Inflammatory macrophage treated with lipopolysaccharide for 1 hour (primary cell): ENCODE measurements at places on chromosomes 12 and 14.

DNA sequence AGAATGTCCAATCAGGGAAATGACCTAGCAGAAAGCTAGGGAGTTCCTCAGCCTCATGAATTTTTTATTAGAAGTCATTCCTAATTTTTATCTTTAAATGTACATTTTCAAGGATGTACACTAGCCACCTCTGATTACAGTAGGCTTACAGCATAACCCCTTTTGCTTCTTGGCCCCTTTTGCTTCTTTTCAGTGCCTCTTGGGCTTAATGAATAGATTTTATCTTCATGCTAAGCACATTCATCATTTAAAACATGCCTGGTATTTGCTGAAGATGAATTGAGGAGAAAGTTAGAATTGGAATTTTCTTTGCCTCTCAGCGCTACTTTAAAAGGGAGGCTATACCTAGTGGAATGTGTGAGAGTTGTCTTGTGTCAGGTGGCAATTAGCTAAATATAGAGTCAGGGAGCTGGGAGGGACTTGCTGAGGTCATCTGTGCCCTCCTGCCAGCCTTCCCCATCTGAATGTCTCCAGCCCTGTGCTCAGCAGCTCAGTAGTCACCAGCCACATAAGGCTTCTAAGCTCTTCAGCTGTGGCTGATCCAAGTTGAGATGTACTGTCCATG, 132.1 kb downstream of the SAMD4A start:
- no peak for DNase-seq

GRCh38 chr12:49366652-49367380, 446 bp upstream of the SPATS2 start:
- peak; percentile 78 for DNase-seq

GRCh38 chr12:72618764-72619163, 346.6 kb downstream of the TRHDE start:
- no peak for DNase-seq

GRCh38 chr12:98582093-98582492, 11.4 kb upstream of the SLC25A3 start:
- no peak for DNase-seq

GRCh38 chr14:86296173-86296572, 766.2 kb downstream of the FLRT2 start:
- no peak for DNase-seq

DNA sequence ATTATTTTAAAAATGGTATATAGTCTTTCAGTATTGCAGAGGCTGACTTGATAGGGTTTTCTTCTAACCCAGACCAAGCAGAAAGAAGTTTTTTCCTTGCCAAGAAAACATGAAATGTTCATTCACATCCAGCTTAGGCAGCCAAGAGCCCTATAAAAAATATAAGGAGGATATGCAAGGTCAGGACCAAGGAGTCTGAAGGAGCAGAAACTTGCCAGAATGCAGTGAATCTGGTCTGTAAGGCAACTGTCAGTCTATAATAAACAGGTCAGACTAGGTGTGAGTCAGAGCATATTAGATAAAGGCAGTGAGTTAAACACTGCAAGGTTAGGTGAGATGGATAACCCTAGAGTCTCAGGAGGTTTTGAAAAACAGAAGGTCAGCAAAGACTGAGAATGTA, 645.5 kb downstream of the C12orf50 start:
- DNase-seq, result no peak

GRCh38 chr12:53985994-53986685, 1.2 kb downstream of the HOXC10 start:
- no peak for DNase-seq
